Left cardiac atrium (tissue), 4 donors: ENCODE measurements at places on chromosomes 16 and 17. TPM values are rescaled to one million over a fixed set of nuclear protein-coding genes. Genes with fewer than 3 reads are reported as not detected.

KRT9 gene
- total RNA-seq, result not detected

MED13 gene
- total RNA-seq, result 38.4 TPM

RSL1D1 gene
- 98.4 TPM for total RNA-seq

ZNF423 gene
- total RNA-seq, result 11.1 TPM

ST6GALNAC1 gene
- total RNA-seq, result 2.4 TPM

OR4D1 gene
- total RNA-seq, result not detected

NPIPA2 gene
- total RNA-seq, result 4.2 TPM

MYH13 gene
- not detected for total RNA-seq

METTL9 gene
- 63.8 TPM for total RNA-seq

ARHGAP44 gene
- 7.7 TPM for total RNA-seq

TMEM132E gene
- total RNA-seq, result 0.09 TPM

UBFD1 gene
- total RNA-seq, result 50.7 TPM

GRCh38 chr17:27569257-27569722 is 61.7 kb upstream of the LGALS9 start:
- DNase-seq, result no peak

- no peak for DNase-seq
These were observed 982 bp downstream of the DBNDD1 start for GRCh38 chr16:90018297-90018651.

- DNase-seq, result peak; percentile 92
These were observed at the start of gene HSD3B7 for GRCh38 chr16:30984669-30985400. HSD3B7 (plus strand) TSS chr16:30985207; CDS start chr16:30985659, 452 bp downstream.

DNA sequence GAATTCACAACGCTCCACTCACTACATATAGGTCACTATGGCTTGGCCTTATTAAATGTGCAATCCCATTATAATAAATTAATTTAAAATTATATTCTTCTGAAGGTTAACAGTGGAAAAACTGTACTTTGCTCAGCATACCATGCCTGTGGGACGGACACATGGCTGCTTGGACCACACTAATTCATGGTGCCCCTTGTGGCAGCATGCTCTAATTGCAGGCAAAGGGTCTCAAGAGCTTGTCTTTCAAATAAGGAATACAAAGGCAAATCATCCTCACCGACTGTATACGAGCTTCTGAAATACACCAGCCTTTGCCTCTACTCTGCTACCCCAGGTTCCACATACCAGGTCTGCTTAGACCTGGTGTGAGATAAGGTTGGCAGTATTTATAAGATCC is 11.7 kb downstream of the SMPD3 start:
- DNase-seq, result no peak

- DNase-seq, result no peak
These were observed 178.6 kb downstream of the CPPED1 start for GRCh38 chr16:12625068-12625467.

- no peak for DNase-seq
These were observed 105.4 kb downstream of the FTO start for GRCh38 chr16:53809088-53809932.

DNA sequence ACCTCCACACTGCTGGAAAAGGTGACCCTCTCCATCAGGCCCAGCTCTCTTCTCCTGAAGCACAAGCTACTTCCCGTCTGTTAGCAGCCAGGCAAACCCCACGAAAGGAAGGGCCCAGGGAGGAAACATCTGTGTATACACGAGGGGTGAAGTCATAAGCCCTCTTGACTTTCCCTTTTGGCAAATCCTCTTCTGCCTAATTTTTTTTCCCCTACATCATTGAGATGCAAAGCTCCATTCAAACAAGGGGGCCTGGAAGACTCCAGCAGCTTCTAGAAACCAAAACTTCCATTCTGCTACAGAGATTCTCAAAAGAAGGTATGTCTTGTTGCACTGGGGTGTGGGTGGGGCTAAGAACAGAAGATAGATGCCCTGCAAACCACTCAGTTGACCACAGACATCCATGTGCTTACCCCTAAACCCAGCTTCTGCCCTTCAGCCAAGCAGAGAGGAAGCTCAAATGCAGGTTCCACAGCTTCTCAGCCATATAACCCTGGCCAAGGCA is 145.6 kb upstream of the RCVRN start:
- peak; percentile 65 for DNase-seq

- no peak for DNase-seq
These were observed 364.5 kb upstream of the ZFHX3 start for GRCh38 chr16:73412416-73412815.

DNA sequence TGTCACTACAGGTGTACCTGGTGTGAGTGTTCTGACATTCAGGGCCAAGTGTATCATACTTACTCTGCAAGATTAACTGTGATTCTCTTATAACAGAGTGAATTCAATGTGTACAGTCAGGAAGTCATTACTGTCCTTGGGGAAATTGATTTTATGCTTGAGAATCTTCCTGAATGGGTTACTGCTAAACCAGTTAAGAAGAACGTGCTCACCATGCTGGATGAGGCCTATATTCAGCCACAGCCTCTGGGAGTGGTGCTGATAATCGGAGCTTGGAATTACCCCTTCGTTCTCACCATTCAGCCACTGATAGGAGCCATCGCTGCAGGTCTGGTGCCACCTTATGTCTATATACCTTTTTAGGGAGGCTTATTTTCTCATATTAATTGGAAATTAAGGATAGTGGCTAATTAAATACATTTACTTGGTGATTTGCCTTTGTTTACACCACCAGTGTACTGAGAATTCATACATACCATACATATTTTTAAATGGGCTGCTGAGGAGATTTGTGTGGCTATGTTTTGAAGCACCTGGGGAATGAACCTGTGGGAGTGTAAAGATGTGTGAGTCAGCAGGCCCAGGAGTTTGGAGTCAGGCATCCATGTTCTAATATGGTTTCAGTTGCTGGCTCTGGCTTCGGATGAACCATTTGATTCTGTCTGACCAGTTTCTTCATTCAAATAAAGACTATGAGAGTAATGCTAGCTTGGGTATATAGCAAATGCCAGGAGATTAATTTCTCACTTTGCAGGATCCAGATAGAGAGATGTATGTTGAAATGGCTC is 3.1 kb downstream of the ALDH3A2 start:
- no peak for DNase-seq

DNA sequence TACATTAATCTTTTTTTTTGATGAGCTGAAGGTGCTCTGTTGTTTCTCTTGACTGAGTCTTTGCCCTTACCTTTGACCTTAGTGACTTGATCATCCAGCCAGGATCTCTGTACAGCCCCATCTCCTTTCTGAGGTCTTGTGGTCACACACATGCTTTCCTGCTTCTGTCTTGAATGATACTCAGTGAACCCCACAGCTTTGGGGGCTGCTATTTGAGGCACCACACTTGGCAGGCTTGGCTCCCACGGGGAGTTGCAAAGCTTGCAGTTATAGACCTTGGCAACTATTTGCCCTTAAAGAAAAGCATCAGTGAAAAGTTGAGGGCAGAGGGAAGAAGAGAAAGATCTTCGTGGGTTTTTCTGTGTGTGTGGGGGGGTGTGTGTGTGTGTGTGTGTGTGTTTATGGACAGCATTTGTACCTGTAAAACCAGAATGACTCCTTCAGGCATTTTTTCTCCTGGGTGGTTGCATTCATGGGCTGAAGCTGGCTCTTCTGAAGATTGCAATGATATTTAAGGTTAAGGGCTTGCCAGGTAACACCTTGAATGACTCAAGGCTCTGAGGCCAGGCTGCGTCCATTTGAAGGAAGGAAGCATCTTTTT is 101.6 kb downstream of the MSI2 start:
- DNase-seq, result no peak

DNA sequence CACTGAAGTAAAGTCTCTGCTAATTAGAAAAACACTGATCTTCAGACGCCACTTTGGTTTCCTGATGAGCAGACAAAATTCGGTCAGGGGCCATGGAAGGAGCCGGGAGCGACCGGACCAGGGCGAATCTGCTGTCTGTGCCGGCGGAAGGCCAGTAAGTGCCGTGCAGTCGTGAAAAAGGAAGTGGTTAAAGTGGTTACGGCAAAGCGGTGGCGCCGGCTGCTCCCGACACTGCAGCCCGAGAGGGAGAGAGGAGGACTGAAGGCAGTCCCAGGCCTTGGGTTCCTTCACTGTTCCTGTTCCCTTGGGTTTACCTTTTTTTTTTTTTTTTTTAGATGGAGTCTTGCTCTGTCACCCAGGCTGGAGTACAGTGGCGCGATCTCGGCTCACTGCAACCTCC is 17.3 kb upstream of the HEXD start:
- DNase-seq, result no peak

GRCh38 chr16:19645557-19645981 is 72.5 kb downstream of the KNOP1 start:
- DNase-seq, result peak; percentile 63

GRCh38 chr16:57527027-57527426 is 9.3 kb downstream of the CCDC102A start:
- no peak for DNase-seq

- peak; percentile 83 for DNase-seq
These were observed 6.7 kb downstream of the ITGA3 start for GRCh38 chr17:50062293-50063243.

DNA sequence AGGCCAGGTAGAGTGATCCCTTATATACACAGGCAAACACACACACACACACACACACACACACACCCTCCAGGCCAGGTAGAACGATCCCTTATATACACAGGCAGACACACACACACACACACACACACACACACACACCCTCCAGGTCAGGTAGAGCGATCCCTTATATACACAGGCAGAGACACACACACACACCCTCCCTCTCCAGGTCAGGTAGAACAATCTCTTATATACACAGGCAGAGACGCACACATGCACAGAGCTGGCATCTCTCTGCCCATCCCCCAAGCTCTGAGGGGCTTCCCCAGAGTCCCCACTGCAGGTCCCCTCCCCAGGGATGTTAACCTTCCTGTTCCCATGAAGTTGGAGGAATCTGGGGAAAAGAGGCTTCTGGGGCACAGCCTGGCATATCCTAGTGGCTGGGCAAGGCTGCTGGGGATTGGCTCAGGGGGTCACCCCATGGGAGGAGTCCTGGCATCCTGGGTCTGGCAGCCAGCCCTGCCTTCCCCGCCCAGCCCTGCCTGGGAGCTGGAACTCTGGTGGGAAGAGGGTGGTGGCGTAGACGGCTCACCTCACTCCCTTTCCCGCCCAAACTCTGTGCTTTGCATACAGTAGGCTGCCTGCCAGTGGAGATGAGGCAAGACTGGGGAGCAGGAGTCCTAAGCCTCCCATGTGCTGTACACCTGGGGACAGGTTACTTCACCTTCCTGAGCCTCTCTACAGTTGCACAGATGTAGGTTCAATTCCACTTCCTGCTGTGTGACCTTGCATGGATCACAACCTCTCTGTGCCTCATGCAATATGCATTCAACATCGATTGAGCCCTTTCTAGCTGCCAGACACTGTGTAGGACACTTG is 41.8 kb downstream of the TEKT5 start:
- peak; percentile 28 for DNase-seq

GRCh38 chr16:81465375-81465943 is 20.9 kb downstream of the CMIP start:
- no peak for DNase-seq

- DNase-seq, result no peak
These were observed 5.6 kb downstream of the SF3B3 start for GRCh38 chr16:70529051-70529777.

DNA sequence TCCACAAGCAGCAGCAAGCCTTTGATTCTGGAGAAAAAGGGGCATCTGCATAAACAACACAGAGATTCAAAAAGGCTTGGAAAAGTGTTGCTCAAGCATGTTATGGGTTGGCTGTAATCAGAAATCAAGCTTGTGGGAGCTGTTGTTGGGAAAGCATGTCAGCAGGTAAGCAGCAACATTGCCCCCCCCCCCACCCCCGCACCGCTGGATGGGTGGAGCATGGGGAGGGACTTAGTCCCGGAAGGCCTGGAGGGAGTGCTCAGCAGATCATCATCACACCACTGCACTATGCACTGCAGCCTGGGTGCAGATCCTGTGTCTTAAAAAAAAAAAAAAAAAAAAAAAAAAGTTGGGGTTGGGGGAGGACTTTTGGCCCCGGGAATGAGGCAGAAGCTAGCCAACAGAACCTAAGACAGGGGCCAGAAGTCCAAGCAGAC is 16.8 kb upstream of the AKAP1 start:
- no peak for DNase-seq

GRCh38 chr17:52681480-52681879 is 523.0 kb upstream of the CA10 start:
- no peak for DNase-seq

GRCh38 chr17:1068356-1068755 is 71.4 kb downstream of the TIMM22 start:
- DNase-seq, result peak; percentile 2

- DNase-seq, result peak; percentile 64
These were observed 57.3 kb downstream of the RAP1GAP2 start for GRCh38 chr17:2853283-2854142.

DNA sequence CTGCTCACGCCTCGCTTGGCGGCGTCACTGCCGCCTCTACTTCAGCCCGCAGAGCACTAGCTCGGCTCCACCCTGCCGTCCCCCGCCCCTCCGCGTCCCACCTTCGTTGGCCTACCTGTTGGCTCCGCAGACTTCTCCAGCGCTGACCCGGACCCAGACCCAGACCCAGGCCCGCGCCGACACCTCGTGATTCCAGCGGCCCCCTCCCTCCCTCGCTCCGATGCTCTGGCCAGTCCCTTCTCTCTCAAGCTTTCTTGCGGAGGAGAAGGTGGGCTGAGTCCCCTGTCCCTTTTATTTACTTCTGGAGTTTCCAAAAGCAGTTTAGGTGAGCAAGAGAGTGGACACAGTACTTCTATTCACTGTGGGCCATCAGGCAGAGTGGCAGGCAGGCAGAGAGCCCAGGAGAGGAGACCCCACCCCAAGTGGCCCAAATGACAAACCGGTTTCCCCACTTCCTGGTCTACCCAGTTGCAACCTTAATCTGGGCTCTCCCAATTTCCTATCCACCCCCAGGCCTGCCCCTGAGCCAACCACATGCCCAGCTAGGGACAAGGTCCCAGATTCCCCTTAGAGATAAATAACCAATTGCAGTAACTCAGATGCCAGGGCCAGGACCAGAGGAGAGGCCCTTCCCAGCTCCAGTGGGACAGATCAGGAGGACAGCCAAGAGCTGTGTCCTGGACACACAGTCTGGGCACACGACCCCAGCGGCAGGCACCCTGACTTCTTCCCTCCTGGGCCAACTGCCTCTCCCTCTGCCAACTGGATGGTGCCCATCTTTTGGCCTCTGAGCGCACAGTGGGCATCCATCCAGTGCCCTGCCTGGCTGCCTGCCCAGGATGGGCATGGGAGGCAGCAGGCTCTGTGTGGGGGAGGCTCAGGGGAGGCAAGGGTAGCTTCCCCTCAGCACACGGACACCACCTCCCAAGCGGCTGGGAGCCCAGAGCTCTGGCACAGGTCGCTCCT is 1.2 kb upstream of the SRCIN1 start:
- peak; percentile 55 for DNase-seq
